ENCODE measurements at places on chromosomes 11 and 22. TPM values are rescaled to one million over a fixed set of nuclear protein-coding genes. Genes with fewer than 3 reads are reported as not detected.
A peak's percentile ranks its signal among the peaks of the same experiment; 100 is the strongest.

SHISAL1 gene
- 1.0 TPM for total RNA-seq

NXPE1 gene
- total RNA-seq: not detected

OR5A1 gene
- total RNA-seq: not detected

CAVIN3 gene
- total RNA-seq: 48.8 TPM

ARHGAP42 gene
- total RNA-seq: 19.8 TPM

SLC22A12 gene
- not detected for total RNA-seq

DNA sequence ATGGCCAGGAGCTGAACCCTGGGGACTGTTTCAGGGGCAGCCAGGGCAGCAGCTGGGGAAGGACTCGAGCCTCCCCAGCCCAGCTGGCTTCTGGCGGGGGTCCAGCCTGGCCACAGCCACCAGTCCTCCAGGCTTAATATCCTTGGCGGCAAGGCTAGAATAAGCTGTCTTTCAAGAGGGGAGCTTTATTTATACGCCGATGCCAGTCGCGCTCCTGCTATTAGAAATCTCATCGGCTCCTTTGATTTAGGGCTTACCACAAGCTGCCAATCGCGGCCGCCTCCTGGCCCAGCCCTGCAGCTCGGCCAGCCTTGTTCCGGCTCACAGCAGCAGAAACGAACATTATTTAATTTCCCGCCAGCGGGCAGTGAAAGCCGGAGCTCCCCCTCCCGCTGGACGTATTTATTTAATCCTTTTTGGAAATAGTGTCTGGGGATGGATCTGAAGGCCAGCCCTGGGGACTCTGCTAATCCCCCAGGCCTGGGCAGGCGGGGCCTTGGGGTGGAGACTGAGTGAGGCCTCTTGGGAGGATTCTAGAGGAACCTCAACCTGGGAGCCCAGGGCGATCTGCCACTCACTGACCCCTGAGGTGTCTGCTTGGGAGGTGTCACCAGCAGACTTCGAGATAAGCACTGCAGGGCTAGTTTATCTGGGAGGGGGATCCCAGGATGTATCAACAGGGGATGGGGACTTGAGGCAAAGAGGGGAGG, 363.1 kb downstream of the MN1 start:
- DNase-seq: no peak

GRCh38 chr11:44563711-44564110, 1.8 kb upstream of the CD82 start:
- DNase-seq: no peak

- peak; percentile 91 for DNase-seq
Observed at GRCh38 chr11:6606471-6607189, 3.1 kb downstream of the ILK start.

DNA sequence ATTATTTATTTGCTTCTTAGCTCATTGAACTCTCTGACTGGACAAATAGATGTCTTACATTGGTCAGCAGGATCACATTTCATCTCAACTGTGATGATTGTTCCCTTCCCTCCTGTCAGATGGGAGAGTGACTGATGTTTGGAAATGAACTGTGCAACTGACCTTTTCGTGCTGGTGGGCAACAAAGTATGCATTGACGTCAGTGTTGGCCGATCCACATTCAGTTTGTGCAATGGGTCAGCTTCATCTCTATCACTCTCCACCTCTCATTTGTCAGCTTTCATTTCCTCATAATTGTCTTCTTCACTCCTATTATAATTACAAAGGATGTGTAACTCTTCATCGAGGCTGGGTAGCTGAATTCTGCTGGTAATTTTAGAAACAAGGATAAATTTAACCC, 71.3 kb downstream of the PPP2R1B start:
- no peak for DNase-seq

- DNase-seq: no peak
Observed at GRCh38 chr11:1305501-1306056, 3.9 kb downstream of the TOLLIP start.

DNA sequence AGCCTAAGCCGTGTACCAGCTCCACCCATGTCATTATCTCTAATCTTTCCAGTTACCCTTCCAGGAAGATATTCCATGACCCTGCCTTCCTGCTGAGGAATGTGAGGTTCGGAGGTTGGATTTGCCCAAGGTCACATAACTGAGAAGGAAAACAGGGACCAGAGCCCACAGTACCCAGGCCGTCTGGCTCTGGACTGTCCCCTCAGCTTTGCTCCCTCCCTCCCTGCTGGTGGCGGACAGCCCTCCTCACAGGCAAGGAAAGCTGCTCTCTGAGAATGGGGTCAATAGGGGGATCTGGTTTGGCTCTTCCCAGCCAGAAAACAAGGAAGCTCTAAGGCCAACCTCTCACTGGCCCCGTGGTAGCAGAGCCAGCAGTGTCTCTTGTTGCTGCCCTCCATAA, 63.3 kb downstream of the SYN3 start:
- DNase-seq: no peak

DNA sequence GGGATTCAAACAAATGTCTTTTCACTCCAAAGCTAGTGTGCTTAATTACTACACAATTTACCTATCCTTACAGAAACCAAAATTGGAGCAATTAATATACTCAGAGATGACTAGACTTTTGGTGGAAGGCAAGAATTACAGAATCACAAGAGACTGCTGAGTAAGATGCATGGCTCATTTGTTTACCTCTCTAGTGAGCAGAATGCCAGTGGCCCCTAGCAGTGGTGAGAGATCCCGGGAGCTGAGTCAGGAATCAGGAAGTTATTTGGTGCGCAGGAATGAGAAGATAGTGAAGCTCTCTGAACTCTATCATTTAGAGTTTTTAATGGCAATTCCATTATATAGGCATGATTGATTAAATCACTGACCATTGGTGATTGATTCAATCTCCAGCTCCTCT, 188.9 kb upstream of the SESN3 start:
- DNase-seq: no peak

DNA sequence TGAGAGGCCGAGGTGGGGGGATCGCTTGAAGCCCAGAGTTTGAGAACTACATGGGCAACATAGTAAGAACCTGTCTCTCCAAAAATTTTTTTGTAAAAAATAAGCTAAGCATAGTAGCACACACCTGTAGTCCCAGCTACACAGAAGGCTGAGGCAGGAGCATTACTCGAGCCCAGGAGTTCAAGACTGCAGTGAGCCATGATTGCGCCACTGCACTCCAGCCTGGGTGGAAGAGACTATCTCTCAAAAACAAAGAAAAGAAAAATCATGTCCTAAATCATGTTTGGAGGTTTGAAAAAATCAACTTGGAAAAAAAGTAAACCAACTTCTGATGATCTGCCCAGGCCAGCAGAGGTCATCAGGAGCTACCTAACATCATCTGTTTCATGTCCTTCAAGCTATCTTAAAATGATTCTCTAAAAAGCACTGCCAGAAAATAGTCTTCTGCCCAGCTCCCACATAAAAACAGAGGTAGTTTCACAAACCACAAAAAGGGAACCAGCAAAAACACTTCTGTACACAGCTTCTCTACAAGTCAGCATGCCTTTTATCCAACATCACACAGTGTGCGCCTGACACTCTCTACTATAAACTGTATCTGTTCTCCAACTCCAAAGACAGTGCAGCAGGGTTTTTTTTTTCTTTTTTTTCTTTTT, 165.0 kb downstream of the SOX6 start:
- peak; percentile 46 for DNase-seq

DNA sequence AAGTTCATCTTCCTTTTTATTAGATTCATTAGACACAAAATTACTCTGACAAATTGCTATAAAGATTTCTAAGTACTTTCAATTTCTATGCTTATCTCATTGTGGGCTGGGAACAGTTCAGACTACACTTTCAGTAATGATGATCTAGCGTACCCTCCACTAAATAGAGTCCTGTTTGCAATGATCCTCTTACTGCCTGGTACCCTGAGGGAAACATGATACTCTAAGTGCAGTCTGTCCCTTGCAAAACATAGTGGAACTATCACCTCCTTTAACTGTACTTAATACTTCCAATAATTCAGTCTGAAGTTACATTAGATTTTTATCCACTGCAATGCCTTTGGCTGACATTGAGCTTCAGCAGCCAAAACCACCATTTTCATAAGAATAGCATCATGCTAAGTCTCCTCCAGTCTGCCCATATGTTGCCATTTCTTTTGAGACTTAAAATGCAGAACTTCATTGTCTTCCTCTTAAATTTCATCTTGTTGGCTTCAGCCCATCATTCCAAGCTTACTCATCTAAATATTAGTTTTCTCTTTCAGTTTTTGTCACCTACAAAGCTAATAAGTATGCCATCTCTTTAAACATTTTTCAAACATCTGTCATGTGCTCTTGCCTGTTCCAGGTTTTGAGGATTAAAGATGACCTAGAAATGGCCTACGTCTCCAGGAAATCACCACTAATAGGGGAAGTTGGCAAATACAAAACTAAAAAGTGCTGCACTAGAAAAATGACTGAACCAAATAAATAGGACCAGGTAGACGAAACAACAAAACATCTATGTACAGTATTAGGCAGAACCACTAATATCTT, 55.5 kb downstream of the PAK1 start:
- DNase-seq: no peak

DNA sequence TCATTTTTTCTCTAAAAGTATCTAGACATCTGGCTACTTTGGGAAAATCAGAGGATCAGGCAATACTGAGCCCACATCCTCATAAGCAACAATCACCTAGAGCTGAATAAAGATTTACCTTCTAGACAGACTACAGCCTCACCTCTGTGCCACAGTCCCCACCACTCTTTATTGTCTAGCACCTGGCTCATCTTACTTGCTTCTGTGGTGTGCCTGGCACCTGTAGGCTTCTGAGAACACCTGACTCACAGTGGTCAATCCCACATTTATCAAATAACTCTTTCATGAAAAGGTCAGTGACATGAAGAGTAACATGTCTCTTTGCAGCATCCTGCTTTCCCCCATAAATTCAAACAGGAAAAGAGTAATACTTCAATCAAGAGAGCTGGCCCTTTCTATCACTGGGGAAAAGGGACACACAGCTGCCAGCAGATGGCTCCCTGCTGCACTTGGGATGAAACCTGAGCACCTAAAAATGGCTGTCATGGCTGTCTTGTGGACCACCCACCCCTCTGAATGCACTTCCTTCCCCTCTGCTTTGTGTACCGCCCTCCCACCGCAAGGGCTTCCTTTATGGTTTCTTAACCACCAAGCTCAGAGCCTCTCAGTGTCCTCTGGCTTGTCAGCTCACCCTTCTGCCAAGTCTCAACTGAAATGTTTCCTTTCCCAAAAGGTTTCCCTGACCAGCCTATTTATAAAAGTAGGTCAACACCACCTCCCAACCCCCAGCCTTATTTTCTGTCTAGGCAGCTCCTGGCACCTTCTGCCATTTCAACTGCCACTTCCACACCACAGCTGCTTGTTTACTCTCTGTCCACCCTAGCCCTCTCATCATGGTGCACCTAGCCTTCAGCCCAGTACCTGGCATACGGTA, 9.3 kb downstream of the TFIP11 start:
- DNase-seq: no peak

DNA sequence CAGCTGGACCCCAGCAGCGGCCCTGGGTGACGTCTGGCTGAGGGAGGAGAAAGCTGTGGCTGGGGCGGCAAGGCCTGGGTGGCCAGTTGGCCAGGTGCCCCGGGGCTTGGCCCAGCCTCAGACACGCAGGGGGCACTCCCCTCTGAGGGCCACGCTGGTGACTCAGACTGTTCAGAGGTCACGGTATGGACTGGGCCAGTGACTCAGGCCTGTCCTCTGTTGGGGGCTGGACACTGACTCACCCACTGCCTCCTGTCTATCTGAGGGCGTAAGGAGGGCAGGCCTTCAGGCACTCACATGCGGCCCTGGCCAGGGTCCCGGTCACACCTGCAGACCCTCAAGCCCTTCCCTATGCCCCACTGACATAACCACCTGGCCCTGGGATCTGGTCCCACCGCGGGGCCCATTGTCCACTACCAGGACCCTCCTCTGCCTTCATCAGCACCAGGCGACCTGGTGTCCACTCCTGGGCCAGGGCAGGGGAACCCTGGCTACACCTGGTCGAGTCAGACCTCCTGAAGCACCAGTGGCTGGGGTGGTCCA, 3.7 kb upstream of the MUC5AC start:
- DNase-seq: peak; percentile 66

- DNase-seq: no peak
Observed at GRCh38 chr11:86743223-86744118, 56.9 kb upstream of the PRSS23 start.

DNA sequence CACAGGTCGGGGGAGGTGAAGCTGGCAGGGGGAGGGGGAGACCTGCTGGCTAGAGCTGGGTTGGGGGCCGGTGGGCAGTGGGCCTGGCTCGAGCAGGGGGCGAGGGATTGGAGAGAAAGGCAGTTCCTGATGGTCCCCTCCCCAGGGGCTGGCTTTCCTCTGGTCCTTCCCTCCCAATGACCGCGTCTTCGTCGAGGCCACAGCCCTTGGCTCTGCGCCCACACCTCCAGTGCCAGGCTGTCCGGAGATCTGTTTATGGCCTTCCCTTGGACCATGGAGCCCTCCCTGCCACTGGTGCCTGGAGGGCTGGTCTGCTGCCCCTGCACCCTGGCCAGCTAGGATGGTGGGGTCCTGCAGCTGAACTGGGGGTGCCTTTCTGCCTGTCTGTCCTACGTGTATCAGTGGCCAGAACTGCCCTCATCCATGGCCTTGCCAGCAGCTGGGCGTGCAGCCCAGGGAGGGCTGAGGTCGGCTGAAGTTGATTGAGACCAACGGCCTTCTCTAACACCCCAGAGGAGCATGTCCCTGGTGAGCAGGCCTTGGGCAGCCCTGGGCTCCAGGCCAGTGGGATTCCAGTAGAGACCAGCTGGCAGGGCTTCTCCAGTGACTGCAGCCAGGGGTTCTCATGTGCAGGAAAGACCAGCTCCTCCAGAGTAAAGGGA, 12.3 kb downstream of the TANGO2 start:
- no peak for DNase-seq

DNA sequence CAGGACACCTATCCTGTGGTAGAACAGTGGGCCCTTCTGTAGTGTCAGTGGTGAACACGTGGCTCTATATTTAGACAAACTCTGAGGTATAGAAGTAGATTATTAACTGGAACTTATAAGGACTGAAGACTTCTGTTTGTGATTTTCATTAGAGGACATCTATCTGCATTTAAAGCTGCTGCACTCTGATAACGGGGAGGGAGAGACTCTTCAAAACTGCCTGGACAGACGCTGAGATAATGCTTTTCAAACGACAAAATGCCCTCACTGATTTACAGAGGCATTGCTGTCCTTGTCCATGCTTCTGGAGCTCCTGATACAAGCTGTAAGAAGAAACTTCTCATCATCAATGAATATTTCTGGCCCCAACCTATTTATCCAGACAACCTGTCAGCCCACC, 425.2 kb downstream of the OPCML start:
- no peak for DNase-seq

DNA sequence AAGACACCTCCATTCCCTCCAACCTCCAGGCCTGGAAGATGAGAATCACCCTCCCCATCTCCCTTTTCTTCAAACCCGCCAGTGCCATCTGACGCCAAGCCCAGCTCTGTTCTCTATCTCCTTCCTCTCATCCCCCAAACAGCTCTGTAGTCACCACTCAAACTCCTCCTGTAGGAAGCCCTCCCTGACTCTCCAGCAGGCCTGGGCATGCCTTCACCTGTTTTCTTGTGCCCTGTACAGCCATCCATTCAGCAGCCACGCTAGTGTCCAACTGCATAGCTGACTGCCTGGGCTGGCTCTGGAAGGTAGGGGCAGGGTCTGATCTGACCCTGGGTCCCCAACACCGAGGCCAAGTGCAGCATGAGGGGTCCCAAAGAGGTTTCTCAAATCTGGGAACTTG, 25.0 kb downstream of the GDPD5 start:
- no peak for DNase-seq

GRCh38 chr11:449889-450808, at the start of gene PTDSS2:
Gene PTDSS2, plus strand, starts transcription at chr11:450279. Its CDS starts 177 bp downstream, at chr11:450456.
- peak; percentile 98 for DNase-seq

GRCh38 chr11:78722786-78723185, 148.1 kb upstream of the NARS2 start:
- no peak for DNase-seq

GRCh38 chr11:19711911-19712280, 741 bp upstream of the NAV2 start:
- DNase-seq: no peak

All from upper lobe of right lung (tissue), 1 donor.